ENCODE measurements at places on chromosomes 3 and 15.

DNA sequence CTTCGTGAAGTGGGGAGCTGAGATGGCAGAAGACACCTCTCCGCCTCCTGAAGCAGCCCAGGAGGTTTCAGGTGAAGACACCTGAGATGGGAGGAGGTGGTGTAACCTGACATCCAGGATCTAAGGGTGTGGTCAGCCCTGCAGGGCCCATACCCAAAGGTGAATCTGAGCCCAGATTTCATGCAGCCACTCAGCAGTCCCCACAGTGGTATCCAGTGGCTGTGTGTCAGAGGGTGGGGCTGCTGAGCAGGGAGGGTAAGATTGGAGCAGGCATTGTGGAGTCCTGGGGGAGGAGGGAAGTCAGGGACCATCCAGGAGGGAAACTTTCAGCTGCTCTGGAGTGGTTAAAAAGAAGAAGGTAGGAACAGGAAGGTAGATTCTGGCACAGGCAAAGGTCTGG is 46.0 kb upstream of the SMAD6 start:
- DNase-seq = no peak

GRCh38 chr3:60384341-60384740 is 866.9 kb downstream of the FHIT start:
- no peak for DNase-seq

GRCh38 chr15:83206526-83207008 is 1.1 kb downstream of the HDGFL3 start:
- DNase-seq = no peak

DNA sequence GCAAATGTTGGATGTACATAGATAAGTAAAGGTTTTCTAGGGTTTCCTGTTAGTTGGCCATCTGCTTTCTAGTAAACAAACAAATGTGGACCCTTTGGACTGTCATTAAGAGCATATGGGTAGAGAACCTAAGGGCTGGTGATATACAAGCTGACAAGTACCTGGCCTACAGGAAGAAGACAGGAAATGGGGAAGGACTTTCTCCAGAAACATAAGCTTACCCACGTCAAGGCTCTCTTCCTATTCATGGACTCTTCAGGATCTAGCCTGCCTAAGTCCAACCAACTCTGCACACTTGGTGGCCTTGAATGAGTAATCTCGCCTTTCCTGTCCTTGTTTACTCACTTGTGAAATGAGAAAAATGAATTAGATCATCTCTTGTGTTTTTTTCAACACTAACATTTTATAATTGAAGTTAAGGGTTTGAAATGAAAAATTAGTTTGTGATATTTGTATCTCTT is 22.2 kb upstream of the GOLIM4 start:
- DNase-seq = no peak

- DNase-seq = no peak
These were observed 71.8 kb downstream of the IL5RA start for GRCh38 chr3:3038201-3038991.

- peak; percentile 31 for DNase-seq
These were observed 4.3 kb downstream of the DAZL start for GRCh38 chr3:16600780-16601536.

GRCh38 chr15:41183581-41183980 is 47.0 kb downstream of the EXD1 start:
- no peak for DNase-seq

DNA sequence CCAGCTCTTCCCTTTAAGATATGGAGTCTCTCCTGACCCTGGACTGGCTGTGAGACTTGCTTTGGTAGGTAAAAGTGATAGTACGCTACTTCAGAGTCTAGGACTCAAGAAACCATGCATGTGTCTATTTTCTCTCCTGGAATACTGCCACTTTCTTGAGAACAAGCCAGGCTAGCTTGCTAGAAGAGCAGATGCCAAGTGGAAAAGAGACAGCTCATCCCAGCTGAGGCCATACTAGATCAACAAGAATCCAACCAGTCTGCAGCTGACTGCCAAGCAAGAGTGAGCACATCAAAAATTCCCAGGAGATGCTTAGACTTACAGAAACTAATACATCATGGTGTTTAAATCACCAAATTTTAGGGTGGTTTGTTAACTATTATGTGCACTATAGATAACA is 208.3 kb upstream of the RBMS3 start:
- DNase-seq = no peak

GRCh38 chr15:49190586-49190985 is 20.5 kb downstream of the GALK2 start:
- no peak for DNase-seq

DNA sequence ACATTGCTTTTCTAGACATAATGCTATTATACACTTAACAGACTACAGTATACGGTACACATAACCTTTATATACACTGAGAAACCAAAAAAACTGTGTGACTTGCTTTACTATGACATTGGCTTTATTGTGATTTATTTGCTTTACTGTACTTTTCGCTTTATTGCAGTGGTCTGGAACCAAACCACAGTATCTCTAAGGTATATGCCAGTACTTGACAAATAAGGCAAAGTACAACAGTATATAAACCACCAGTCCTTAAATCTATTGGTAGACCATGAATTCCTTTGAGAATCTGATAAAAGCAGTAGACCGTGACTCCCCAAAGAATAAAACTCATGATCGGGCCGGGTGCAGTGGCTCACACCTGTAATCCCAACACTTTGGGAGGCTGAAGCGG is 50.3 kb downstream of the HERC1 start:
- DNase-seq = no peak

- DNase-seq = peak; percentile 6
These were observed 6.1 kb downstream of the GRAMD1C start for GRCh38 chr3:113844622-113845222.

- no peak for DNase-seq
These were observed 201.3 kb upstream of the SLC2A2 start for GRCh38 chr3:171227828-171228227.

GRCh38 chr3:40858364-40859115 is 333.8 kb downstream of the ZNF621 start:
- no peak for DNase-seq

- no peak for DNase-seq
These were observed 27.3 kb downstream of the ACSBG1 start for GRCh38 chr15:78207110-78207458.

GRCh38 chr15:38894243-38894948 is 329.8 kb upstream of the RASGRP1 start:
- no peak for DNase-seq

DNA sequence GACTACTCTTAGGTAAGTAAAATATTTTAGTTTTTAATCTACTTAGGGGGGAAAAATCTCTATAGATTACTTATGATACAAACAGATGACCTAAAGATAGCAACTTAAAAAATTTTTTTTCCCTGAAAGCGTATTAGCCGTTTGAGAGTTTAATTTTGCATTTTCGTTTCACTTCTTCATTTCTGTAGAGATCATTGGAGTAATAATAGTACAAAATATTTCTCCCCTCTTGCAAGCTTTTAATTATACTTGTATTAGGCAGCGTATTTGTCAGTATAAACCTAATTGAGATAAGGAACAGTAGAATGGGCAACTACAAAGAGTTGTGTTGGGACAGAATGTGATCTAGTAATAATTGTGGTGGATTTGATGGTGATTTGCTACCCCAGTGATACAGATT is 10.3 kb downstream of the SKIL start:
- DNase-seq = no peak

DNA sequence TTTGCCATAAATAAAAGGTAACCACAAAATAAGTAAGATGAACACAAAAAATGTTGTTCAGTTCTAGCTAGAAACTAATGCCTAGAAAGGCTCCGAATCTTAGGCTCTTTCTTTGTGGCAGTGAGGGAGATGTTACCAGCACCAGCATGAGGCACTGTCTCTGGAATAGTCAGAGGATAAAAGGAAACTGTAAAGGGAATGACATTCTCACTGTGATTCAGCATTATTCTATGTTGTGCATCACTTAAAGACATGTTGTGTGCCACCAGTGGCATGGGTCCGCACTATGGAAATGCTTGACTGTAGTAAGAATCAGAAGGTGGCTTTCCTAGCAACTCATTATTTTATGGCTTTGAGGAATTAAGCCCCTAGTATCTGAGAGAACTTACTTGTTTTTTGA is 70.8 kb downstream of the SEC22A start:
- no peak for DNase-seq

GRCh38 chr3:22216601-22217000 is 465.6 kb upstream of the ZNF385D start:
- no peak for DNase-seq

- no peak for DNase-seq
These were observed 50.3 kb downstream of the CMTM8 start for GRCh38 chr3:32288819-32289218.

GRCh38 chr15:70164910-70165715 is 67.4 kb upstream of the TLE3 start:
- DNase-seq = no peak

DNA sequence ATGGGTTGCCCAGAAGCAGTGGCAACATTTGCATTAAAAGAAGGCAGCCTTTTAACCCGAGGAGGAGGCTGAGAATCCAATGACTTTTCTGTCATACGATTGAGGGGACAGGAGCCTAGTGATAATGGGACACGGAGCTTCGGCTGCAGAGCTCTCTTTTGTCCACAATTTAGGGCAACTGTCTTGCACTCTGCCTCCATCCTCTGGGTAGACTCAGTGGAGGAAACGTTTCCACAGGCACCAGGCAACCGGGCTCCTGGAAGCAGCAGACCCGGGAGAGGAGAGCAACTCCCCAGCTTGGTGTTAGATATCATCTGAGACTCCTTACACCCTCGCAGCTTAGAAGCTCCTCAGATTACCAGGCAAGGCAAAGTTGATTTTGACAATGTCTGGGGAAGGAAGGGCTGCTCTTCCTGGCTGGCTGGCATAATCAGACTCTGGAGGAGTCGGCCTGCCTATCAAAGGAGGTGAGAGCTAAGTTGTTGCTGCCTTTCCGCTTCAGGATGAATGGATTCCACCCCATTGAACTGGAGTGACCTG is 43.5 kb upstream of the RNU6-1 start:
- no peak for DNase-seq

All from NCI-H1930 (cell line).